CD4-positive, alpha-beta T cell (primary cell): ENCODE measurements at places on chromosomes 4 and X.

DNA sequence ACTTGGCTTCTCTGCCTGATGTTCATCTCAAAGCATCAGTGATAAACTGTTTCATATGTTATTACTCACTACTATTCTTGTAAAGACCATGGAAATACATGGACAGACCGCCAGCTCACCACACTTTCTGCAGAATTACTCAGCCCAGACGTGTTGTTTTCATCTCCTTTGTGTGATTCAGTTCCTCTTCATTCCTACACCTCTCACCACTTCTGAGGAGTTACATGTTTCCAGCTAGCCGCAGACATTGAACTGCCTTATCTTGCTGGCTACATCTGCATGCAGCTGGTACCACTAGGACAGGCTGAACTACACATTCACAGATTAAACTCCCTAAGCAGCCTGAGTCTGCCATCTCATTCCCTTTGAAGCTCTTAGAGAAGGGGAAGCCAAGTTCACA is 443.2 kb upstream of the FGF16 start:
- DNase-seq, result no peak

DNA sequence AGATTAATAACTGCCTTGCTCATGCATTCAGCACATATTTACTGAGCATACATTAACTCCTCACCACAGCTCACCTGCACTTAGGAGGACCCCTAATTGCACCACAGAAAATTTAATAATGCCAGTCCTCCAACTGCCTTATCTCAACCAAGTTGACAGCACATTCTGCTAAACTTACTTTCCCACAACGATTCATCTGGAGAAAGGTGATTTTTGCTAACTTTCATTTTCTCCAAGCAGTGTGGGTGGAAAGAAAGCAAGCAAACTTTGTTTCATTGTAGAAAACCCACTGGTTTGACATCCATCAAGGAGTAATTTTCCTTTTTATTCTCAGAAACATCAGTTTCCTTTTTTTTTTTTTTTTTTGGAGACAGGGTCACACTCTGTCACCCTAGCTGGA is 49.1 kb downstream of the RASGEF1B start:
- DNase-seq, result no peak

GRCh38 chr4:127370604-127371003 is 262.2 kb upstream of the INTU start:
- no peak for DNase-seq

GRCh38 chrX:132474544-132475248 is 14.1 kb downstream of the MBNL3 start:
- no peak for DNase-seq

DNA sequence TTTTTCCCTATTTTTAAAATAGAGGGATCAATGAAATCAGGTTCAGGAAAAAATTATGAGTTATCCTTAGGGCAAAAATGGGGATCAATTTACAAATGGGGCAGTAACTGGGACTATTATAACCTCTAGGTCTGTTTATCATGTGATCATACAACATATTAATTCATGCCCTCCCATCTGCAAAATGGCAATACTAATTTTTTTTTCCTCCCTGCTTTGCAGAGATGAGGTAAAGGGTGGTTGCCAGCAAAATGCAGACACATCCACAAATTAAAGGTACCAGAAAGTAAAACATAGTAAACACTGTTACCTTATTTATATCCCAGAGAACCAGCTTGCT is 467 bp downstream of the HSD17B11 start:
- DNase-seq, result no peak

DNA sequence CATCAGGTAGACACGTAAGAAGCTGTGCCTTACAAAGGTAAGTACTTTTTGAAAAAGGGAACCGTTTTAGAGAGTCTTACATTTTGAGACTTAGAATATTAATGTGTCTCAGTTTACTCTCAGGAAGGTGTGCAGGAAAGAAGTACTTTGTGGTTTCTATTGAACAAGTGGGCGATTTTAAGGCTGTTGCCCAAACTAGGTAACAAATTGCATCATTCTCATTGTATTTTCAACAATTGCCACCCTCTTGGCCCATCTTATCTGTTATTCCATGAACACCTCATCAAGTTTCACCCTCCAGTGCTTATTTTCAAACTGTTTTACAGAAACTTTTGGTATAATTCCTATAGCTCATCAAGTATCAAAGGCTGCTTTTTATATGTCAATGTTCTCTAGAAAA is 158.3 kb downstream of the SLC4A4 start:
- DNase-seq, result no peak

GRCh38 chrX:13283512-13283911 is 36.3 kb downstream of the ATXN3L start:
- no peak for DNase-seq

GRCh38 chr4:7222521-7222920 is 30.2 kb downstream of the SORCS2 start:
- no peak for DNase-seq

DNA sequence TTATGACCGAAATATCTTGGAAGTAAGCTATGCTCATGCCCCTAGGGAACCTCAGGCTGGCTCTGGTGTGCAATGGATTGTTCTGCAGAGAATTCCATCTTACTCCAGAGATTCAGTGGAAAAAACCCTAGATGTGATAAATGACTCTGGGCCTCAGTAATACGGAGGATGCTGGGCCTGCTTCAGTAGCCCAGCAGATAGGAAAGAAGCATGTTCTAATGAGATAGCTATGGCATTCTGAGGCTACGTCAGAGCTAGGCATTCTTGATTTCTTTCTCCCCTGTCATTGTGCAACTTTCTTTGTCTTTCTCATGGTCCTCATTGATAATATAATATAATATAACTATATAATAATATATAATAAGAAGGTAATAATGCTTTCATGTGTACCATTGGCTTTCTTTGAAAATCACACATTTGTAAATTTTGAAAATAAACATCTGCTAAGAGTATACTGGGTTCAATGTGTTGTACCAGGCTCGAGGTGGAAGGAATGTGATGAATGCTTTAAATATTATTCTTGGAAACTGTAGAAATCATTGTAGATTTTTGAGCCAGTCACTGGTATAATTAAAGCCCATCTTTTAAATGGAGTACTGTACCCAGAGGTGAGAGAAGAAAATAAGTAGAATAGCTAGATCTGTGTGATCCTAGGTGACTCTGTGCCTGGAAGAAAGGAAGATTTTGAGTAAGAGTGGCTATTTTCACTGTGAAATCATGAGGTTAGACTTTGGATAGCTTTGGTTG is 152.0 kb downstream of the IL15 start:
- DNase-seq, result no peak

DNA sequence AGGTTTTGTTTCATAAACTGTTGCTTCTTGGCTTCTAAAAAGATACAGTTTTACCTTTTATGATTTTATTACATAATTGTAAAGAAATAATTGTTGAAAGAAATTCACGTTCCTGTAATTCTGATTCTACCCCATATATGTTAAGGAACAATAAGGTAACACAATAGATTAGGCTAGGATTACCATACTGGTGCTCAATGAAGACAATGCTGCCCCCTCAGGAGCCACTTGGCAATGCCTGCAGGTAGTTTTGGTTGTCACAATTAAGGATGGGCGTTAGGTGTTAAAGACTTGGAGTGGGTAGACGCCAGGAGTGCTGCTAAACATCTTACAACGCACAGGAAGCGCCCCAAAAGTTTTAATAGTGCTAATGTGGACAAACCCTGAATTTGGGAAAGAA is 133.2 kb downstream of the NLGN4X start:
- no peak for DNase-seq

GRCh38 chr4:140061659-140062289 is 92.2 kb downstream of the MAML3 start:
- no peak for DNase-seq

DNA sequence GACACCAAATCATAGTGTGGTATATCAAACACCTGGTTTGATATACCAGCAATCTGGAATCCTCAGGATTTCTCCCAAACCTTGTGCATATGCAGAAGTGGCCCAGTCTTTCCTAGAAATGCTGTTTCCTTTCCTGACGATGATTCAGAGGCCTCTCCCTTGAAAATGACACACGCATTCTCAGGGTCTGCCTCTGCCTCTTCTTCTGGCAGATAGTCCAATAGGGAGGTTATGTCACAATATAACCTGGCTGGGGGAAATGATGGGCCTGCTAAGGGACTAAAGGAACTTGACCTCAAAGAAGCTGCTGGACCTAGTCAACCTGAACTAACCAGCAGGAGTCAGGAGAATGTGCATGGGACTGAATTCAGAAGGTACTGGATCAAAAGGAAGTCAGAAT is 435.2 kb downstream of the IDS start:
- DNase-seq, result no peak

GRCh38 chr4:79182209-79182608 is 143.7 kb downstream of the NAA11 start:
- no peak for DNase-seq

GRCh38 chr4:174437324-174437723 is 85.0 kb downstream of the HPGD start:
- no peak for DNase-seq

- DNase-seq, result no peak
These were observed 732.0 kb downstream of the PCDH18 start for GRCh38 chr4:136800248-136800647.

GRCh38 chr4:139526928-139527327 is 29.1 kb downstream of the SETD7 start:
- DNase-seq, result no peak

DNA sequence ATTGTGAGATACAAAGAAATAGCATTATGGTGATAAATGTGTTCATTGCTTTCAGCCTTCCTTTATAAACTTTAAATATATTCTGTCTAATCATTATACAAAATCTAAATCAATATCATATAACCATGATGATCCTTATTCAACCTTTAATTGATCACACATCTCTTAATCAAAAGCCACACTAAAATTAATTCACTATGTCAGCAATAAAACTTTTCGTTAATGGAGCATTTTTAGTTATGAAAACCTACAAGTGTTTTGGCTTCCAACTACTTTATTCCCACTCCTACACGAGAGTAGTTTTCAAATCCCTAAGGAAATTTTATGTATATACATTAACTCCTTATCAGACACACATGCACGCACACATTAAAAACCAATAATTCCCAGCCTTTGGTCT is 530.2 kb downstream of the KCTD8 start:
- no peak for DNase-seq

GRCh38 chr4:124686279-124686678 is 26.3 kb downstream of the ANKRD50 start:
- DNase-seq, result no peak

DNA sequence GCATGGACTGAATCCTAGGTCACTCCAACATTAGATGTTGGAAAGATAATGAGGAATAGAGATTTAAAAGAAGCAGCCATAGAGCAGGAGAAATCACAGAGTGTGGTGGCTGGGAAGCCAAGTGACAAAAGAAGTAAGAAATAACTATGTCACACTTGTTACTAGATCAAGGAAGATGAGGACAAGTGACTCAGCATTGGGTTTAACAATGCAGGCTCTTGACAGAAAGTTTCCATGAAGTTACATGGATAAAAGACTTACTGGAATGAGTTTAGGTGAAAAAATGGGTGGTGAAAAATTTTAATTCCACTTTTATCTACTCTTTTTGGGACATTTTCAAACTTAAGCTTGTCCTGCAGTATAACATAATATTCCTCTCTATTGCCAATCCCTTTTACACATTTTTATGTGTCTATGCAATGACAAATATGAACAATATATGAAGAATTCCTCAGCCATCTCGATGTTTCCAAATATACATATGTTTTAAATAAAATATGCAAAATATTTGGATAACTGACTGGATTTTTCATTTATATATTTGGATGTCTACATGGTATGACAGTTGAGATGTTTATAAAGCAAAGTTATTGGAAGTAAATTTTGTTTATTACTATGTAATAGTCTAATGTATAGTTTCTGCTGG is 462.6 kb downstream of the IL15 start:
- no peak for DNase-seq

GRCh38 chr4:168667376-168667775 is 170.5 kb downstream of the PALLD start:
- DNase-seq, result no peak

DNA sequence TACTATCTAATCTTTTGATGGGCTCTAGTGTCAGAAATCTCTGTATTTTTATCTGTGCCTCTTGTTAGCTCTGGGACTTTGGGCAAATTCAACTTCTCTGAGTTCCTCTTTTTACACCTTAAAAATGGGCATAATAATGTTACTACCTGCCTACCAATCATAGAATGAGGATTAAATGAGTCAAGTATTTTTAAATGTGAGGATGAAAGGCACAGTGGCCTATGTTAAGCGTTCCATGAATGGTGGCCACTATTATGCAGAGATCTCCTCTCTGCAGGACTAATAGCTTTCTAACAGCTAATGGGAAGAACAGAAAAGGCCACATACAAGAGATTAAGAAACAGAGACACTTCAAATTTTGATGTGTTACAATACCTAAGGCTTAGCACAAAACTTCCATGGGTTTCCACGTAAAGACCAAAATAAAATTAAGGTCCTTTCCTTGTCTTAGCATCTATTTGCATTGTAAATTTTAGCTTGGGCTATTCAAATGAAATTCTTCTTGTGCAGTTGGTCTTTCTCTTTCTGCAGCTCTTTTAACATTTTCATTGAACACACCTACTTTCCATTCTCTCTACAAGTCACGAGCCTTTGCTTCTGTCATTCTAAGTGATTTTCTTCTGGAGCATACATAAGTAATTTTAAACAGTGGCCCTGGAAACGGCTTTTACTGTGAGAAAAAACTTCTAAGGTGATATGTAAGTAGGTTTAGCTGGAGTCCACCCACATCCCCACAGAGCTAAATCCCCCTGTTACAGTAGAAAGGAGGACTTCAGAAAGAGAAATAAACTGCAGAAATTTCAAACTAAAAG is 117.9 kb upstream of the MED14 start:
- no peak for DNase-seq

- DNase-seq, result no peak
These were observed 61.0 kb upstream of the PRDM8 start for GRCh38 chr4:80136270-80136669.

- DNase-seq, result no peak
These were observed 22.8 kb downstream of the FRAS1 start for GRCh38 chr4:78079726-78080430.

DNA sequence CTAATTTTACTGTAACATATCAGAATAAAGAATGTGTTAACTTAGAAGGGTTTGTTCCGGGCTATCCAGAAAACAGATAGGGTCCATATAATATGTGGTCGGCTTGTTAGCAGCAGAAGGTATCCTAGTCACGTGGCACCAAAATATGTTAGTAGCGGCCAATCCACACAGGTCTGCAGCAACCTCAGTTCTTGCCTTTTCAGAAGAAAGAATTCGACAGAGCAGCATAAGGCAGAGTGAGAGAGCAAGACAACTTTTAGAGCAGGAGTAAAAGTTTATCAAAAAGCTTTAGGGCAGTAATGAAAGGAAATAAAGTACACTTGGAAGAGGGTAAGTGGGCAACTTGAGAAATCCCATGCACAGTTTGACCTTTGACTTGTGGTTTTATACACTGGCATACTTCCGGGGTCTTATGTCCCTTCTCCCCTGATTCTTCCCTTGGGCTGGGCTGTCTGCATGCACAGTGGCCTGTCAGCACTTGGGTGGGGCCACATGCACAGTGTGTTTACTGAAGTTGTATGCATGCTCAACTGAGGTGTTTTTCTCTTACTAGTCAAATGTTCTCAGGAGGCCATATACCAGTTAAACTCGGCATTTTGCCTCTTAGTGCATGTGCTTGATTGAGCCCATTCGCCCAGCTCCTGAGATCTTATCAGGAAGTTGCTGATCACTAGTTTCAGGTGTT is 37.0 kb upstream of the ABCG2 start:
- no peak for DNase-seq

- no peak for DNase-seq
These were observed 1344.3 kb downstream of the ADGRL3 start for GRCh38 chr4:62544428-62544827.
